Stimulated activated CD8-positive, alpha-beta memory T cell treated with anti-CD3 and anti-CD28 coated beads, Interleukin-2, amount 100 ng/mL, for 1 hour (primary cell): ENCODE measurements at places on chromosomes 3 and 15.

GRCh38 chr3:13857702-13858380 is 22.0 kb downstream of the WNT7A start:
- DNase-seq: no peak

- no peak for DNase-seq
These were observed 24.5 kb upstream of the SLCO2A1 start for GRCh38 chr3:134054231-134054630.

GRCh38 chr3:41933154-41933676 is 28.7 kb downstream of the ULK4 start:
- DNase-seq: no peak

DNA sequence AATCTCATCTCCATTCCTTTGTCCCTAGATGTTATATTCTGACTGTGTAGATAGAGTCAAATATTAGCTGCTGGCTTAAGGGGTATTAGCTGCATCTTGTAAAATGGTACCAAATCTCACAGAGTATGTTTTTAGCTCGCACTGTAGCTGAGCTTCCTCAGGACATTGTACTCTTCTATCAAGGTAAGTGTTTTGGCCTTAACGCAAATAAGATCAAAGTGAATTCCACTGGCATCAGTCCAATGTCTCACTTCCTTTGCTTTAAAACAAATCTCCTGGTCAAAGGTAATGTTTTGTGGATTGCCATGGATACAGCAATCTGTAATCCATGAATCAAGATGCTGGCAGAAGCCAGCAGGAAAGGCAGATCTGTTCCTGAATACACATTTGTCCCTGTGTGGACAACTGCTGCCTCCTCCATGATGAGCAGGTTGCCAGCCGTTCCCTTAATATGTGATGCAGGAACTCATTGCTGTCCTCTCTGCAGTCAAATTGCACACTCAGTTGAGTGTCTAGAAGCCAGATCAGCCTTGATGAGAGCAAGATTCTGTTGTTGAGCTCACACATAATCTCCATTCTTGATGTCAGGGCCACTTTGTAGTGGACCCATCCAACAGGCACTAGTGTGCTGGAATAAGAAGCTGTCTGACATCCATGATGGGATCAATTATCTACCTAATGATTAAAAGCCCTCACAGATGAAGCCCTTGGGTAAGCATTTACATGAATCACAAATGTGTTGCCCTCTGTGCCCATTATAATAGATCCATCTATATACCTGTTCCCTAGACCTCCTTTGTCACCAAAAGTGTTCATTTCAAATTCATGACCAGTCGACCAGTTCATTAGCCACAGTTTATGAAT is 96.6 kb upstream of the AGTR1 start:
- DNase-seq: no peak

DNA sequence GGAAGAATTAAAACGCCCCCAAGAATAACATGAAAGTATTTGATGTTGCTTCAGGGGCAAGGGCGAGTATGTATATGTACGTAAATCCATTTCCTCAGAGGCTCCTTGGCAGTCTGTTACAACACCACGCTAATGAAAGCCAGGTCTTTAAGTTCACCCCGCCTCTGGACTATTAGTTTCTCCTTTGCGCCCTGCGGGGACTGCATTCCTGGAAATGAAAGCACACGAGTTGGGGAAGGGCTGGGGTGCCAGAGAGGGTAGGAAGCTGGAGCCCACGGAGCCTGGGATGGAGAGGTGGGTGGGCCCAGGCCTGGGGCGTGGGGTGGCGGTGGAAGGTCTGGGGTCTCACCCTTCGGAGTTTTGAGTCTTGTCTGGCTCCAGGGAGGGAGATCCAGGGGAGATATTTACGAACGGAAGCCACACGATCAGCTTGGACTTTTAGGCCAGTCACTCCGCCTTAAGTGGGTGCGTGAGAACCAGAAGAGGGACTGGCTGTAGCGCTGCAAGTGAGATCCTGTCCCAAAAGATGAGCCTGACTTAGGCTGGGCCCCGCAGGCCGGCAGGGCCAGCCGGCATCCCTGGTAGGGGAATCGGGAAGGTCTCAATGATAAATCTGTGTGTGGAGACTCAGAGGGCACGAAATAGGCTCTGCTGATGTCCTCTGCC is 1.6 kb upstream of the PLCL2 start:
- DNase-seq: no peak

- DNase-seq: no peak
These were observed 59.5 kb downstream of the AMOTL2 start for GRCh38 chr3:134314588-134315285.

DNA sequence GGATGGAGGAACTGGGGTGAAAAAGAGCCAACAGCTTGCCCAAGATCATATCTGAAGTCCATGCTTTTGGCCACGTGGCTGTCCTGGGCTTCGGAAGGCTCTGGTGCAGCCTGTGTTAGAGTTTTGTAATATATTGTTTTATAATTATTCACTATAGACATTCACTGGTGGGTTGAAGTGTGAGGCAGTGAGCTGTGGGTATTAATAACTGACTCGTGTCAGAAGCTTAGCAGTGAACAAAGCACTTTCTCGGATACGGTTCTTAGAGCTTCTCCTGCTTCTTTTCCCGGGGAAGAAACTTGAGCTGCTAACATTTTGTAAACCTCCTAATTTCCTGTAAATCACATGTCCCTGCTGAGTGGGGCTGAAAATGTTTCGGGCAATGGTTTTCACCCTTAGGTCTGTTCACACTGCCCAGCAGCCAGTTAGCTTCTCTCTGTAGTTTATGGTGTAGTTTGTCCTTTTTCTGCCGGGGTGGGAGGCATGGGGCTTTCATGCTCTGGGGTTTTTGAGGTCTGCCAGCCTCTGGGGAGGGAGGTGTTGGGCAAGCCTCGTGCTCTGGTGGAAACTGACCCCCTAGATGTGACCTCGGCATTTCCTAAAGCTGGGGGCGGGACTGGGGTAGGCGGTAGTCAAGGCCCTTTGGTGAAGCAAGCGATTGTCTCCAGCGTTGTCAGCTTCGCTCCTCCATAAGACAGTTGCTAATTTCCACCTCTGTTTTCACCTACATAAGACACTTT is 1.7 kb downstream of the MRAS start:
- DNase-seq: no peak
